ENCODE measurements at places on chromosomes 2 and 18. TPM values are rescaled to one million over a fixed set of nuclear protein-coding genes. Genes with fewer than 3 reads are reported as not detected.

GRCh38 chr18:75874401-75875089 is 447.0 kb upstream of the SMIM21 start:
- DNase-seq = no peak

Gene CRYGC
- not detected for polyA plus RNA-seq

GRCh38 chr2:118779362-118779761 is 68.1 kb downstream of the EN1 start:
- DNase-seq = no peak

- DNase-seq = no peak
Measured at GRCh38 chr2:163264341-163264740, 425.8 kb upstream of the KCNH7 start.

Gene REG3G
- polyA plus RNA-seq = not detected

DNA sequence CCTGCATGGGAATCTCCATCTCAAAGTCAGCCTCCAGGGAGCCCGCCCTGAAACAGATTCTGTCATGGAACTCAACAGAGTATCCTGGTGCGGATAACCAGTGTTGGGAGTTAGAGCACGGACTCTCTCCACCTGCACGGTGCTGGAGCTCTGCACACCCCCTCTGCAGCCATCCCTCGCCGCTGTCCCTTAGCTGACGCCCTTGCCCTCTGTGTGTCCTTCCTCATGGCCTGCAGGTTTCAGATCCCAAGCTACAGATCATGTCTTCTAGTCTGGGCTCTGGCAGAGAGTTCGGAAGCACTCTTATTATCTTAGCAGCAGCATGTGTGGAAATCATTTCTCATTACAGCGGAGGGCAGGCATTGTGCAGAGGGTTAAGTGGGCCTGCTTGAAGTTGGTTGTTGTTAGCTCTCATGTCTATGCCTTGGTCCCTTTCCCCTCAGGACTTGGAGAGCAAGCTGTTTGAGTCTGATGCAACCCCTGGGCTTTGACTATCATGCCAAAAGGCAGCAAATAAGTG is 26.0 kb downstream of the TMEM127 start:
- no peak for DNase-seq

DNA sequence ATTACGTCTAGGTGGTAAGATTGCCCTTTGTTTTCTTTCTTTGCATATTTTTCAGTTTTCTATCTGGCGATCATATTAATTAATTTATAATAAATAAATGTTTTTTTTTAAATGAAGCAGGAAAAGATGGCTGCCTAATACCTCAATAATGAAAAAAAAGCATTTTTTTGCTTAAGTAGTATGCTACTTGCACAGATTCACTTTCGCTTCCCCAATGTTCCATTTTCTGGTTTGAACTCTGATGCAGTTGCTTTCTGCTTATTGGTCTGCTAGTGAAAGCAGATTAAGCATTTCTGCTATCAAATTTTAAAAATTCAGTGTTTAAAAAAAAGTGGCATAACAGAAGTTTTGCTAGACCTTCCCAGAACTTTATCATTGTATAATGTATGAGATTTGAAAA is 11.9 kb upstream of the TMEM182 start:
- DNase-seq = no peak

DNA sequence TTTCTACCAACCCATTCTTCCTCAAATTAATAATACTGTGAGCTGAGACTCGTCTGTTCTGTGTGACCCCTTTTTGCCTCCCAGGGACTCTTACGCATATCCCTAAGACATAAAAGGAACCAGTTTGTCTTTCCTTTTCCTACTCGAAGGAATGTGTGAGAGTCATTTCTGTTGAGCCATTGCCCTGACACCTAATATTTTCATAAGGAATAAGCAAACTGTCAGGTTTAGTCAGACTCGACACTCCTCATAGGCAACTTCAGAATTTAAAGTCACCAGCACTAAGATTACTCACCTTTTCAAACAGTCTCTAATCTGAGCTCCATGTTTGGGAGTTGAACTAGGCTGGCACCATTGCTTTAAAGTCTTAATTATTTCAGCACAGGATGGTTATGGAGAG is 305.5 kb downstream of the IKZF2 start:
- DNase-seq = no peak

GRCh38 chr18:49051311-49051967 is 100.7 kb upstream of the SMAD7 start:
- no peak for DNase-seq

- DNase-seq = no peak
Measured at GRCh38 chr2:67993329-67993728, 69.5 kb downstream of the C1D start.

GRCh38 chr18:13483316-13484270 is 242.8 kb downstream of the FAM210A start:
- DNase-seq = no peak

Gene ZC3H6
- 9.9 TPM for polyA plus RNA-seq

DNA sequence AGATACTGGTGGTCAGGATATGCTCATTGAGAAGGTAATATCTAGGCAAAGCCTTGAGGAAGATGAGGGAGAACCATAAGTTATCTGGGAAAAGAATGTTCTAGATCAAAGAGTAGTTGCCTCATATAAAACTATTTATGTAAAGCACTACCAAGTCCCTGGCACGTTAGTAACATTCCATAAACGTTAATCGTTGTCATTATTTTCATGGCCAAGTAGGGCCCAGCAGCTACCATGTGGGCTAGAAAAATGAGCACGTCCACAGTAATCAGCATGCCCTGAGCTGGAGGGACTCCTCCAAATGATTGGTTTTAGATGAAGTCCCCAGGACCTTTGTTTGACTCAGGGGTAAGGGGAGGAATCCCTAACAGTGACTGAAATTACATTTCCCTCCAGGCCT is 32.7 kb upstream of the AFTPH start:
- no peak for DNase-seq

DNA sequence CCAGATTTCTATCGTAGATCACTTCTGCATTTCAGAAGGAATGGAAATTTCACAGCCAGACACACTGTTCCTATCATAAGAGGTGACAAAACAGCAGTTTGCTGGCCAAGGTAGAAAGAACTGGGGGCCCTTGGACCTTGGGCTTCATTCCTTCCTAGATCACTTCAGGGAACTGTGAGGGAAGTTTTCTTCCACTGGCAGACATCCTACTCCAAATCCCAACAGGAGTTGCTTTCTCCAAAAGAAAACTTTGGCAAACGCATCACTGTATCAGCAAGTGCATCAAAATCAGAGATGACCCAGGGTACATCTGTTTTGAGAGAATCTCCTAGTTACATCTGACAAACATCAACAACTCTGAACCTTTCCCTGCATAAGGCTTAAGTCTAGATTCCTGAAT is 348.4 kb upstream of the KLHL29 start:
- no peak for DNase-seq

DNA sequence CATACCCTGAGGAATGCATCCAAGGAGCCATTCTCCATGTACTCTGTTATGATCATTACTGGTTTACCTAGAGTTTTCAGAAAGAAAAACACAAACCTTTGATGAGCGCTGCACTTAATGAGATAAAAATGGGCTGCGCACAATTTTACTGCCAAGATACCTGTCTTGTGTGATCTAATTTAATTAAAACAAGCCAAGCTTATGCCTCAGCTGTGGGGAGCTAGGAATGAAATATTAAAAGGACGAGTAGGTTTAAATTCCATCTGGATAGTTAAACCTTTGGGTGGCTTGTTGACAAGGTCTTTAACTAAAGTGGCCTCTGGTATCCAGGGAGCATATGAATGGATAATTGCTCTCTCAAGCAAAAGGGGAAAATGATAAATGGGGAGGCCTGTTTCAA is 135.0 kb downstream of the EPHA4 start:
- DNase-seq = no peak

- DNase-seq = no peak
Measured at GRCh38 chr18:35060122-35060815, 19.1 kb downstream of the MAPRE2 start.

DNA sequence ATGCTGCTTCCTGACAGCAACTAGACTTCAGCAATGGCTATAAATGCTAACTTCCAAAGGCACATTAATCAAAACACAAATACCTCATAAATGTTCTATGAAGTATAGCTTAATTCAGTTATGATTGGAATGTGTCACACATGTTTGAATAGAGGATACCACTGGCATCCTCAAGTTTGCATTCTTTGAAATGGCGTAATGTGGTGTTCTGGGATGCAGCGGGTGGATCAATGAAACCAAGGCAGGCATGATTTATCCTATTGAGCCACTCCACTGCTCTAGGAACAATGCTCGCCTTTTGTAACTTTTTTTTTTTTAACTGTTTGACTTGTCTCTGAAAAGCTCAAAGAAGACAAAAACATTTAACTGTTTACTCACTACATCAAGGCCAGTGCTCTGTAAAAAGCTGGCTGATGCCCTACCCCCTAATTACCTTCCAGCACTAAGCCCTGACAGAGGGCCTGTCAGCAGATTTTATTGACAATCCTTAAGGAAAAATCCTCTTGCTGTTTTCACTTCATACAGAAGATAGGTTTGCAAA is 278.8 kb upstream of the SESTD1 start:
- DNase-seq = no peak

DNA sequence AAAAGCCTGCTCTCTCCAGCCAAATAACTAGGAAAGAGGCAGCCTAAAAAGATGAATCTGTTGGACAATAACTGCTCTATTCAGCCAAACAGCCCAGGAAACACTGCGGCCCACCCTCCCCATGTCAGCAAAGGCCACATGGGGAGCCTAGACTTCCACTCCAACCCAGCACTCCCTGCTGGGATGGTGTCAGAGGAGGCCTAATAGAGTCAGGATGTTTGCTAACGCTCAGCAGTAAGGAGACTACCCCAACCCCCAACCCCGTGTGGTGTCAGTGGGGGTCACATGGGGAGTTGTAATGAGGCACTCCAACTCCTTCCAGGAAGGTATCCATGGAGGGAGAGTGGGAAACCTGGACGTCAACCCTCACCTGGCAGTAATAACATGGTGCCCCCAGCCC is 41.6 kb downstream of the ZBTB7C start:
- DNase-seq = no peak
